DMS79 treated with DMSO at 0.1 percent for 48 hours (cell line): ENCODE measurements at places on chromosomes 3 and 15.

GRCh38 chr15:98398056-98398455 lies 250.3 kb upstream of the IGF1R start:
- DNase-seq = no peak

GRCh38 chr3:44045476-44046275 lies 196.0 kb upstream of the TOPAZ1 start:
- DNase-seq = peak; percentile 64

GRCh38 chr3:190401963-190402362 lies 14.0 kb downstream of the CLDN16 start:
- DNase-seq = no peak

DNA sequence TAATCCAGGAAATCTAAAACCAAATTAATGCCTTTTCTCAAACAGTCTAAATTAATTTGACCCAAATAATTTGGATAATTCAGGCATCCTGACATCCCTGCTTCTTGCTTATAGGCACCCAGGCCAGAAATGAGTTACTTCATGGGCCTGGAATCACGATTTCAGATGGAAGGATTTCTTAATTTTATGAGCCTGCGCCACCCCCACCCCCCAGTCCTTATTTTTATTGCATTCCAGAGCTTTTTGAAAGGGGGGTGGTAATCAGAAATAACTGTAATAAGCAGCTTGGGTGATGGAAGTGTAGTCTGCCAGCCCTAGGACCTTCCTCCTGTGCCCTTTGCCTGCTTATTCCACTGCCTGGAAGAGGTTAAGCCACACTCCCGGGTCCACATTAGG lies 1.3 kb downstream of the AP2M1 start:
- DNase-seq = no peak

DNA sequence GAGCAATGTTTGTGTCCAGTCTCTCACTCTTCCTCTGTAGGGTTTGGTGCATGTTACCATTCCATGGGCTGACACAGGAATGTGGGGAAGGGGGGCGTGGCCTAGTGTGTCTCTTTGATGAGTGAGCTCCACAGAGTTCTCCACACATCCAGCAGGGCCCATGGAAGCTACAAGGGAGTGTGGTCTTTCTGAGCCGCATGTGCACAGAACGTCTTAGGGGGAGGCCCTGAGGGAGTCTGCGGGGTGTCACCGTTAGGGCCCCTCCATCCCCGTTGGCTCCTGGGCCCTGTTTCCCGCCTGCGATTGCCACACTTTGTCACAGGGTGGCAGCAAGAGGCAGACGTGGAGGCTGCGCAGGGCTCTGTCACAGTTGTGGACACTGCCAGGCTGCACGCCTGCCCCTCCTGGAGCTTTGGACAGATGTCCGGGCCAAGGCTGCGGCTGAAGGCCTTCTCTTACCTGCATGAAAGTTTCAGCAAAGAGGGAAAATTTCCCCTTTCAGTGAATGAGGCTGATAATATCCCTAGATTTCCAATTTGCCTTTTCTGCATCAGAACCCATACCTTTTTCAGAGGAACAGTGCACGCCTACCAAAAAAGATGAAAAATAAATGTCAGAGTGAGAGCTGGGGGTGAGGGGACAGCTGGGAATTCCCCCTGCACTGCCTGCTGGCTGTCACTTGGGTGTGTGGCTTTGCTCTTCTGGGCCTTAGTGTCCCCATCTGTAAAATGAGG lies 24.3 kb downstream of the CACNA2D3 start:
- DNase-seq = no peak

GRCh38 chr3:186670155-186670554 lies 4.3 kb downstream of the HRG start:
- no peak for DNase-seq

DNA sequence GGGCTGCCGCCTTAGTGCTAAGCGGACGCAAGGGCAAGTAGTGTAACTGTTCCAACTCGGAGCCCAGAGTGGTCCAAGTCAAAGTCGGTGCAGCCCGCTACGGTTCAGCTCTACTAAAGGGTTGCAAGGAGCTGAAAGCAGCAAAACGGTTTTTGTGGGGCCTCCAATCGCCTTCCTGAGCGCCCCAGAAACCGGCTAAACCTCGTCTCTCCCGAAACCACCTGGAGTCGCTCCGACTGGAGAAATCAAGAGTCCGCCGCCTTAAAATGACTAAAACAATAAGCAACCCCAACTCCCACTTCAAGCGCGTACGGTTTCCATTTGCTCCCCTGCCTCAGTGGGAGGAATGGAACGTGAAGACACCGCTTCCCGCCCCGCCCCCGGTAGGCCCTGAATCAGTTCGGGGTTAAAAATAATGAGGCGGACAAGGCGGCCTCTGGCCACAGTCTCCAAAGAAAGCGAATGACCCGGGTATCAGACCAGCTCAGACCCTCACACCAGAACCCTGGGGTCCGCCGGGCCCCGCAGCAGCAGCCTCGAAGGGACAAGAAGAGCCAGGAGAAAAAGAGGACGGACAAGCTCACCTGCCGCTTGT lies 401 bp downstream of the SEC11A start:
- DNase-seq = peak; percentile 15

DNA sequence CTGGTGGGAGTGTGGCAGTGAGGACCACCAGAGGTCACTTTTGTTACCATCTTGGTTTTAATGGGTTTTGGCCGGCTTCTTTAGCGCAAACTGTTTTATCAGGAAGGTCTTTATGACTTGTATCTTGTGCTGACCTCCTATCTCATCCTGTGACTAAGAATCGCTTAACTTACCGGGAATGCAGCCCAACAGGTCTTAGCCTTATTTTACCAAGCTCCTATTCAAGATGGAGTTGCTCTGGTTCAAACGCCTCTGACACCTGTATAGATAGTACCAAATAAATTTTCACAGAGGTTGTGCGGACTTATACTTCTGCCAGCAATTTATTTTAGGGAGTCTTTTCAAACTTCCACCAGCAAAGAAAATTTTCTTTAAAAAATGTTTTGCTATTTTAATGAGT lies 13.6 kb upstream of the SLCO3A1 start:
- DNase-seq = no peak

GRCh38 chr3:189496375-189497138 lies 134.6 kb upstream of the TP63 start:
- no peak for DNase-seq

- no peak for DNase-seq
Observed at GRCh38 chr3:29827756-29828155, 546.9 kb downstream of the RBMS3 start.

GRCh38 chr3:127762077-127762786 lies 60.1 kb downstream of the MGLL start:
- DNase-seq = peak; percentile 95

- no peak for DNase-seq
Observed at GRCh38 chr15:89628806-89629715, 26.2 kb downstream of the KIF7 start.

- DNase-seq = no peak
Observed at GRCh38 chr15:68335655-68336054, 58.1 kb downstream of the FEM1B start.

GRCh38 chr15:101172501-101173071 lies 79.3 kb downstream of the CHSY1 start:
- peak; percentile 5 for DNase-seq

DNA sequence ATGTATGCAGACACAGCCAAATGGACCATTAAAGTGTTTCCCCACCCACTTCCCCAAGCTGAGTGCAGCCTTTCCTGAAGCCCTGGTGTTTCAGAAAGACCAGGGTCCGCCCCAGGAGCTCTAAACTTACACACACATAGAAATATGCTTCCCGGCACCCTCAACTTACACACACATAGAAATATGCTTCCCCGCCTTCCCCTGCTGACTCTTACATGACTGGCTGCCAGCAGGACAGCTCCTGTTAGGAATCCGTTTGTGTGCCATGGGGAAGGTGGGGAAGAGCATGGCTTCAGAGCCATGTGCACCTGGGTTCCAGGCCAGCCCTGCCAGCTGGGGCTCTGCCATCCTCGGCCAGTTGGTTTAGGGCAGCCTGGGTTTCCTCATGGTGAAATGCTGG lies 3.6 kb downstream of the CLEC3B start:
- no peak for DNase-seq

DNA sequence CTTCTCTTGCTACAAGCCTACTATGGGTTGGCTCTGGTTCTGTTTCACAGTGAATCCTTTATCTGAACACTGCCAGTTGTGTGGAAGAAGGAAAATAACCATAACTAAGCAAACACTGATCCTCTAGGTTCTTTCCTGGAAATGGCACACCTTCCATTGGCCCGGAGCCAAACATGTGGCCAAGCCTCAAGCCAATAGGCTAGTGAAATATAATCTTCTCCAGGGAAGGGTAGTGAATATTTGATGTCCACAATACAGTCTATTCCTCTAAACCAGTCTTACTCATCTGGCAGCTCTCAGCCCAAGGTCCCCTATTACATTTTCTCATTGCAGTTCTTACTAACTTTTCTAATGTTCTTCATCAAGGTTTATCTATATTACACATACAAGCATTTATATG lies 921.3 kb downstream of the TUSC7 start:
- peak; percentile 88 for DNase-seq

DNA sequence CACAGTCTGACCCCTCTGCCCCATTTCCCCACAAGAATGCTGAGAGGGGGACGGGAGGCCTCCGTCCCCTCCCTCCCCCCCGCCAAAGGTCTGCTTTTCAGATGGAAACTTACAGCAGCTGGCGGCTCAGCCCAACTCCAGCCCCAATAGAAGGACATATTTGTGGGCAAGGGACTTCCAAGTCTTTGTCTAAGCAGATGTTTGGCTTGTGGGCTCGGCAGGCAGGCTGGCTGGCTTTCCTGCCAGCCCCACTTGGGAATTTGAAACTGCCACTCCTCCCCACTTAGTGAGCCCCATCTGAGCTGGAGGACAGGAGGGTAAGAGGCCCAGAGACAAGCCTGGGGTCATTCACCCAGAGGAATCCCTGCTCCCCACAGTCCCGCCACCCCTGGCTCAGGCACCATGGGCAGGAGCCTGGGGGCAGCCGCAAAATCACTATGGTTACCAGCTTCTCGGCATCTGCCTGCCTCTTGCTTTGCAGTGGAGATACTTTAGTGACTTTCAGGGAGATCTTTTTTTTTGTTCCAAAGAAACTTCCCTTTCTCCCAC lies 53.6 kb downstream of the LMCD1 start:
- peak; percentile 42 for DNase-seq

GRCh38 chr3:97882975-97883598 lies 61.3 kb downstream of the CRYBG3 start:
- DNase-seq = peak; percentile 71

DNA sequence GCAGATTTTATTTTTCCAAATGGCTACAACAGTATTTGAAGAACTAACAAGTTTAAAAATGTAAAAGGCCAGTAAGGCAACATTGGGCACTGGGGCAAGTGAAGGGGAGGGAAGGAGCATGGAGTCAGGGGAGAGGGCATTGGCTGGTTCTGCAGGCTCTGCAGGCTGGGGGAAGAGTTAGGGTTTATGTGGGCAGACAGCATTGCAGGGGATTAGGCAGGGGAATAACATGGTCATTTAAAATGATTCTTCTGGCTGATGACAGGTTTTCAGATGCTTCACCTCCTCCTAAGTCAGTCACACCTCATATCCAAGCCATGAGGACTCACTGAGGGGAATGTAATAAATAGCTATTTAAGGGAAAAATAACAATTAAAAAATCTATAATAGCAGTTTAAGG lies 52.6 kb downstream of the BTD start:
- no peak for DNase-seq

DNA sequence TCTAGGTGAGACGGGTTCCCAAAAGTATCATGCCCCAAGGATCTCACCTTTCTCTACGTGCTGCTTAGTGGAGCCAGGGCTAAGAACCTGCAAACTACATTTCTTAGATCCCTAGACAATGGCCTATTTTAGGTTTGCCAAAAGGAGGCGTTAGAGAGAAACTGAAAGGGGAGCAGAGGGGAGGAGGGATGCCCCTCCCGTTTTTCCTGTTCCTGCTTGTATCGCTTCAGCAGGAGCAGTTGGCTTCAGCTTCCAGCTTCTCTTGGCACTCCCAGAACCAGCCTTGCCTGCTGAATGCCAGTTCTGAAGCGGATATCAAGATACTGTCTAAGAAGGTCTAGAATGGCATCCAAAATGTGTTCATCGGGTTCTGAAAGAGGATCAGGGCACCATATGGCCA lies 58.4 kb upstream of the ABHD17C start:
- DNase-seq = no peak

DNA sequence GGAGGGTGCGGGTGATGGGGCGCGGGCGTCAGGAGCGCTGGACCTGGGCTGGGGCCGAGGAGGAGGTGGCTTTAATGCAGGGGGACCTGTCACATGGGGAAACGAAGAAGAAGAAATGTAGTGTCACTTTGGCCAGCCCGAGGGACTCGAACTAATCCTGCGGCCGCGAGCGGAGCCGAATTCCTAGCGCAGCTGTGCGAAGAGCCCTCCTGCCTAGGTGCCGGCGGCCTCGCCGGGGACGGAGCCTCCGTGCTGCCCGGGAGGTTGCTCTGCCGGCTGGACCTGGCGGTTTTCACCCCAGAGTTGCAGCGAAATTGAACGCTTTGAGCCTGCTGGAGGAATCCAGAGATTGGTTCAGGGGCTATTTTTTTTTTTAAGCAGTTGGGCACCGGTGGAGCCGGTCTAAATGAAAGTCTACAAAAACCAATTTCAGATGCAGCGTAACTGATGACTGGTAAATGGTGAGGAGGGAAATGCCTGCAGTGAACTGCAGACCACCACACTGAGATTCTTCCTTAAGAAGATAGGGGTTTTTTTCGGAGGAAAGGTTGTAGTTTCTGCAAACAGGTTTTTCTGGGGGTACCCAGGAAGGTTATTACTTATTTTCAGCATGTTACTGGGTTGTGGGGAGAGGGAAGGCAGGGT lies 662 bp downstream of the TMEM108 start:
- DNase-seq = peak; percentile 40

DNA sequence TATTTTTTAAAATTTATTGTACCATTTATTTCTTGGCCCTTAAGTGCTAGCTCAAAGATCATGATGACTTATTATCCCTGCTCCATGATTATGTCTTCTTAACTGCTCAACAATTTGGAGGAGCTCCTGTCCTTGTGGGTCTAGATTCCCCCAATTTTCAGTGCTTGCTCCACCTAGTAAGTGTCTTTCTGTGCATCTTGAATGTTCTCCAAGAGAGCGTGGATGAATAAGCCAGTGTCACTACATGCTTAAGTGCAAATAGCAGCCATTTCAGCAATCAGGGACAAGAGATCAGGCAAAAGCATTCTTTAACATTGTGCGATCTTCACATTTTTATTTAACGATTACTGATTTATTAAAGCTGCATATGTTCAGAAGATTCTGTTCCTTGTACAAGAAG lies 99.4 kb downstream of the ALCAM start:
- DNase-seq = no peak

DNA sequence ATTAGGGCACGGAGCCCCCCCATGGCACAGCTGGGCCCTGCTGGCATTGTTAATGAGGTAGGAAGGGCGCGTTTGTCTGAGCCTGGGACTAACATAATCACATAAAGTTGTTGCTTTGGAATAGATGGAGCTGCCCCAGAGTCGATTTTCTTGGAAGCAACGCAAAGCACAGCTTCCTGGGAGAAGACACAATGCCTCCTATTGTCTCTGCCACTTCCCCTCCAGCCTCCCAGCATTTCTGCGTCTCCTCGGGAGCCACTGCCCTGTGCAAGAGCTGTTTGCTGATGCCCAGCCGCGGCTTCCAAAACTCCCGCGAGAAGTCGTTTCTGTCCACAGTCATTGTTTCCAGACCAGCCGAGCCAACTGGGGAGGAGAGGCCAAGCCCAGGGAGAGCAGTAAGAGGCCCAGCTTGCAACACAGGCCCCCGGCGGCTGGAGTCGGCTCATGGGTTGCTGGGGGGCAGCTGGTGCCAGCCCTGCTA lies 18.1 kb upstream of the ALDH1A3 start:
- DNase-seq = no peak
